ENCODE measurements at places on chromosomes 13 and 19. TPM values are rescaled to one million over a fixed set of nuclear protein-coding genes. Genes with fewer than 3 reads are reported as not detected.

Gene UHRF1
- 5.7 TPM for total RNA-seq

Gene DKKL1
- total RNA-seq = 0.53 TPM

Gene MADCAM1
- not detected for total RNA-seq

DNA sequence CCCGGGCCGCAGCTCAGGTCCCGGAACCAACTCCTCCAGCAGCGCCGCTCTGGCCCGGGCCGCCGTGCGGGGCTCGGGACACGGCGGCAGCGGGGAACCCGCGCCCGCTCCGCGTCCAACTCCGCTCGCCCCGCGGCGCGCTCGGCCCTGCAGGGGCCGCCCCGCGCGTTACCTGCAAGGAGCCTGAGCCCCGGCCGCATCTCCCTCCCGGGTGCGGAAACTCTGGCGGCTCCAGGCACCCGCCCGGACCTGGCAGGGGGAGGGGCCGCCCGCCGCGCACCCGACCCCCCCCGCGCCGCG lies at the start of gene TMTC4:
TMTC4 (minus strand) TSS at position 224 of the 300 bp plus-strand sequence. CDS start 4,433 bp downstream, outside the sequence.
- DNase-seq = no peak

- DNase-seq = no peak
These were observed 3.0 kb downstream of the DPRX start for GRCh38 chr19:53634768-53635167.

DNA sequence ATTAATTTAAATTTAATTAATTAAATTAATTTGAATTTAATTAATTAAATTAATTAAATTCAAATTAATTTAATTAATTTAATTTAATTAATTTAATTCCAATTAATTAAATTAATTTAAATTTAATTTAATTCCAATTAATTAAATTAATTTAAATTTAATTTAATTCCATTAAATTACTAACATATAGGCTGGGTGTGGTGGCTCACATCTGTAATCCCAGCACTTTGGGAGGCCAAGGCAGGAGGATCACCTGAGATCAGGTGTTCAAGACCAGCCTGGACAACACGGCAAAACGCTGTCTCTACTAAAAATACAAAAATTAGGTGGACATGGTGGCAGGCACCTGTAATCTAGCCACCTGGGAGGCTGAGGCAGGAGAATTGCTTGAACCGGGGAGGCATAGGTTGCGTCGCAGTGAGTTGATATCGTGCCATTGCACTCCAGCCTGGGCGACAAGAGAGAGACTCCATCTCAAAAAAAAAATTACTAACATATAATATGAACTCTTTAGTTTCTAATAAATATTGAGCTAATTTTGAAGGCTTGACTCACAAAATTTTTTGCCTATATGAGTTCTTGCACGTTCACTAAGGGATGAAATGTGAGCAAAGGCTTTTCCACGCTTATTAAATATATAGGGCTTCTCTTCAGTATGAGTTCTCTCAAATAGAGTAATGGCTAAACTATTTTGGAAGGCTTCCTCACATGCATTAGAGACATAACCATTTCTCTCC lies 9.0 kb upstream of the USP29 start:
- no peak for DNase-seq

GRCh38 chr19:32269831-32270230 lies 75.6 kb upstream of the ZNF507 start:
- DNase-seq = no peak

- DNase-seq = no peak
These were observed 4.5 kb downstream of the KCNN4 start for GRCh38 chr19:43776286-43776685.

- DNase-seq = no peak
These were observed 59.4 kb downstream of the GPC6 start for GRCh38 chr13:93286047-93286446.

DNA sequence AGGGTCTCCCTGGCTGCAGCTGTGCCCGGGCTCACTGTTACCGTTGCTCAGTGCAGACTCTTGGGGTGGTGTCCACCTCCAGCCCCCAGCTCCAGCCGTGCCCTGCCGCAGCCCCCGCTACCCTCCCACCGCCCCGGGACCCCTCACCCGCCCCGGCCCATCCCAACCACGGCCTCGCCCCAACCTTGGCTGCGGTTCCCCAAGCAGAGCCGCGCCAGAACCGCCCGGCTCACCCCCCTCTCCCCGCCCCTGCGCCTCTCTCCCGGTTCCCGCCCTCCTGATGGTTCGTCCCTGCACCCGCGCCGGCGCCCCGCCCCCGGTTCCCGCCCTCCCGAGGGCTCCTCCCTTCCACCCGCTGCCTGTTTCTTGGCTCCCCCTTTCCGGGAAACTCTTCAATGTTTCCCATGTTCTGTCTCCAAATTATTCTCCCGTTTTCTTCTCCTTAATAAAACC lies 40.3 kb downstream of the ANKRD10 start:
- DNase-seq = peak; percentile 66

GRCh38 chr13:44263751-44264620 lies 109.6 kb upstream of the SERP2 start:
- no peak for DNase-seq

DNA sequence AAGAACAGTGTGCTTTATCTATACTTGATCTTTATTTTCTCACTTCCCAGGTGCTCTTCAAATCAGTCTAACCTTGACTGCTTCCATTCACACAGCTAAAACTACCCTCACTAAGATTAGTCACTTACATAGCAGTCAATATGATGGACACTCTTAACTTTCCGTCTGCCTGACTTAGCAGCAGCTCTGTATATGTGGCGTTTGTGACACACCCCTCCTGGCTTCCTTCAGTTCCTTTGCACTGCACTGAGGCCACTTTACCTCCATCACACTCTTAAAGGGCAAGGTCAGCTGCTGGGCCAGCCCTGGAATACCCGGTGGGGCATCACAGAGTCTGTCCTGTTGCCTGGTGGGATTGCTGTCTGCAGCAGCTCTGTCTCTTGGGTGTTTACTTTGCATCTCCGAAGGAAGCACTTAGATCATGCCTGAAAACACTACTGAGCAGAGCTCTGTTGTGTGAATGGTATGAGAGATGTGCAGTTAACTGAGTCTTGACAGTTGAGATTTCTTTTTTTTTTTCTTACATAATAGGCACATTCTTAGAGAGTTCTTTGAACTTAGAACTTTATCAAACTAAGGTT lies 35.6 kb upstream of the IL17D start:
- DNase-seq = no peak
